Mammary microvascular endothelial cell (primary cell): ENCODE measurements at places on chromosomes 6 and 20. TPM values are rescaled to one million over a fixed set of nuclear protein-coding genes. Genes with fewer than 3 reads are reported as not detected.

The CRYBG1 gene
- 24.1 and 24.3 TPM in 2 replicates for total RNA-seq

The RSPO3 gene
- total RNA-seq: 0.15 and 0.20 TPM in 2 replicates

The TMEM170B gene
- 1.1 and 1.4 TPM in 2 replicates for total RNA-seq

The NKX2-2 gene
- total RNA-seq: not detected in 2 replicates

The TRIM15 gene
- total RNA-seq: not detected in 2 replicates

The PEX7 gene
- 4.5 and 7.4 TPM in 2 replicates for total RNA-seq

The SLC9A8 gene
- total RNA-seq: 4.8 and 6.3 TPM in 2 replicates

The MYBL2 gene
- 76.7 and 81.3 TPM in 2 replicates for total RNA-seq

The HLA-DQA1 gene
- total RNA-seq: not detected in 2 replicates

The TRAPPC3L gene
- total RNA-seq: 0.10 TPM in 1 of 2 replicates, not detected in the other

The TXNDC5 gene
- total RNA-seq: 577 and 598 TPM in 2 replicates

The PPP1R16B gene
- total RNA-seq: 58.0 and 64.7 TPM in 2 replicates

The MATN4 gene
- 0.20 TPM in 1 of 2 replicates, not detected in the other for total RNA-seq

The HLA-DOA gene
- not detected in 2 replicates for total RNA-seq

The CLIC5 gene
- total RNA-seq: 0.34 and 0.67 TPM in 2 replicates

The PLN gene
- not detected in 2 replicates for total RNA-seq

The POU5F1 gene
- total RNA-seq: 1.3 TPM in 1 of 2 replicates, not detected in the other

The GSTA3 gene
- total RNA-seq: not detected in 2 replicates

The GCNT2 gene
- total RNA-seq: 9.3 and 10.0 TPM in 2 replicates

The CCN6 gene
- total RNA-seq: not detected in 2 replicates

The HRH3 gene
- total RNA-seq: not detected in 2 replicates

The EFCAB8 gene
- total RNA-seq: not detected in 2 replicates

The CTAGE9 gene
- not detected in 2 replicates for total RNA-seq

The PRPF6 gene
- total RNA-seq: 48.7 and 56.6 TPM in 2 replicates

The DEFB110 gene
- not detected in 2 replicates for total RNA-seq

The C6orf52 gene
- not detected in 2 replicates for total RNA-seq

The GPX5 gene
- total RNA-seq: not detected in 2 replicates

The HLA-DMA gene
- 2.3 and 4.9 TPM in 2 replicates for total RNA-seq

The LGSN gene
- total RNA-seq: not detected in 2 replicates

The KIF25 gene
- not detected in 2 replicates for total RNA-seq

The CITED2 gene
- 108 and 142 TPM in 2 replicates for total RNA-seq

The VSTM2L gene
- total RNA-seq: 1.7 and 1.8 TPM in 2 replicates

The NMBR gene
- not detected in 2 replicates for total RNA-seq

The LTB gene
- 2.2 and 7.0 TPM in 2 replicates for total RNA-seq

The TBXT gene
- not detected in 2 replicates for total RNA-seq
